ENCODE measurements at places on chromosomes 7 and 10.

DNA sequence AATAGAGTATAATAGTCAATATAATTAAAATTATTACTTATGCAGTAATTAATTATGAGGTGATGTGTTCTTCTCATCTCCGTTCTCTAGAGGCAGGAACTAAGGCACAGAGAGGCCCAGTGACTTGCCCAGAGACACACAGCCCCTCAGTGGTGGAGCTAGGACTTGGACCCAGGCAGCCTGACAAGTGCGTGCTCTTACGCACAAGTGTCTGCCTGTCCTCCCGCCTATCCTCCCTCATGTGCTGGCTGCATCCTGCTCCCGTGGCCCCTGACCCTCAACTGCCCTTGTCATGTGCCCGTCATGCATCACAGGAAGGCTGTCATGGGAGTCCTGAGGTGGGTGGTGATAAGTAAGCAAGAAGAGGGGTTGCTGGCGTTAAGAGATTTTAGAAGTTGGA is 14.3 kb downstream of the IL2RA start:
- DNase-seq = no peak

DNA sequence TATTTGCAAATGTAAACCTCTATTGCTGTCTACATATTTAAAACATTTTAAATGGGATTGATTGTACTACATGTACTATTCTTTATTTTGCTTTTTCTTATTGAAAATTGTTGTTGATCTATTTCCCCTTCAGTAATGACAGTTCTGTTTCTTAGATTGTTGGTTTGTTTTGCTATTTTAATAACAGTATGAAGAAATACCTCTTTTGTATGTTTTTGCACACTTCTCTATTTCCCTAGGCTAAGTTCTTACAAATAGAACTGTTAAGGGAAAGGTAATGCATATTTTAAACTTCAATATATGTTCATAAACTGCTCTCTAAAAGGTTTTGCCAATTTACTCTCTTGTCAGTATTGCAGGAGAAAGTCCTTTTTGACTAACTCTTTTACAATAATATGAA is 195.0 kb upstream of the PRPS1L1 start:
- no peak for DNase-seq

- DNase-seq = no peak
Observed at GRCh38 chr7:100353685-100354330, 4.1 kb upstream of the PILRB start.

DNA sequence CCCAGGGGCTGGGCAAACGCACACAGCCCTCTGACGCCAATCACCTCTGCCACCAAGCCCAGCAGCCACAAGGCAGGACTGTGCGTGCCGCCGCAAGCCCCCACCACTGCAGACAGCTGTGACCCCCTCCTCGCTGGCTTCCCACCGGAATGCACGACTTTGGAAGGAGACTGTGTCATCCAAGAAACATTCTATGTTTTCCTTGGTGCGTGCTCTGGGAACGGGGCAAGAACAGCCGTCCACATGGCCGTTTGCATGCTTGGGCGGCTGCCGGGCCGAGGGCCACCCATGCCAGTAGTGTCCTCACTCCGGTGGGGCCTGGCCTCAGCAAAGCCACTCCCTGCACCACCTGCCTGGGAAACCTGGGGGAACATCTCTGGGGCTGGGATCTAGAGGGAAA is 17.6 kb upstream of the ELN start:
- no peak for DNase-seq

GRCh38 chr10:77671594-77672252 is 34.1 kb upstream of the KCNMA1 start:
- no peak for DNase-seq

DNA sequence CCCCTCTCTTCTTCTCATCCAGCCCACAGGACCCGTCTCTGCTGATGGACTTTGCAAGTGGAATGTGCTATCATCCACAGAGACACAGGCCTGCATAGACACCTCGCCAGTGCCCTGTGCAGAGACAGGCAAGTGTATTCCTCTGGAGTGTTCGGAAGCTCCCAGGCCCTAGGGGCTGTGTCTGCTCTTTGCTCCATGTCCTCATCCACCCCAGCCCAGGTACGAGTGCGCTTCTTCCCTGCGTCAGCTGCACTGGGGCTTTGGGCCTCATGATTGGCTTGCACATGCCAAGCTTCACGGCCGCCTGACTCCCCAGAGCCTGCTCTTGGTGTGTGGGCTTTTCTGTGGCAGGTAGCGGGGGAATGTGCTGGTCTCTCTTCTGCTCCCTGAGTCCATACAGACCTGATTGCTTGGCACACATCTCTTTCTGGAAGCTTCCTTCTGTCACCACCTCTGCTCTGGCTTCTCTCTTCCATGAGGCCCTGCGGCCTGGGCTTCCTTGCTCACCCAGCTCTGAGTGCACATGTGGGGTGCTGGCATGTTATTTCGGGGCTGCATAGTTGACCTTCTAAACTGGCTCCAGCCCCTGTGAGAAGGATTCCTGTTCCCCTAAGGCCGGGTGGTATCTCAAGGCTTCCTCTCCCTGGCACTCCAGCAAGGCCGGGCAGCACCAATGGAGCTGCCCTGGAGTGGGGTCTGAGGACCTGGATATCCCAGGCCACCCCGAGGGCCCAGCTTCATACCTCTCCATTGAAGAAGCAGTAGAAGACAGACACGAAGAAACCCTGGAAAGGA is 27.8 kb downstream of the CRHR2 start:
- DNase-seq = no peak
